ENCODE measurements at places on chromosomes 2 and 18. TPM values are rescaled to one million over a fixed set of nuclear protein-coding genes. Genes with fewer than 3 reads are reported as not detected.

Gene SLC66A3
- total RNA-seq: 8.5 TPM

Gene MARS2
- total RNA-seq: 18.4 TPM

Gene NT5DC4
- 0.07 TPM for total RNA-seq

Gene UGT1A5
- not detected for total RNA-seq

Gene BCL2
- 1.8 TPM for total RNA-seq

Gene BMP10
- total RNA-seq: not detected
